ENCODE measurements at places on chromosomes 12 and 14.

DNA sequence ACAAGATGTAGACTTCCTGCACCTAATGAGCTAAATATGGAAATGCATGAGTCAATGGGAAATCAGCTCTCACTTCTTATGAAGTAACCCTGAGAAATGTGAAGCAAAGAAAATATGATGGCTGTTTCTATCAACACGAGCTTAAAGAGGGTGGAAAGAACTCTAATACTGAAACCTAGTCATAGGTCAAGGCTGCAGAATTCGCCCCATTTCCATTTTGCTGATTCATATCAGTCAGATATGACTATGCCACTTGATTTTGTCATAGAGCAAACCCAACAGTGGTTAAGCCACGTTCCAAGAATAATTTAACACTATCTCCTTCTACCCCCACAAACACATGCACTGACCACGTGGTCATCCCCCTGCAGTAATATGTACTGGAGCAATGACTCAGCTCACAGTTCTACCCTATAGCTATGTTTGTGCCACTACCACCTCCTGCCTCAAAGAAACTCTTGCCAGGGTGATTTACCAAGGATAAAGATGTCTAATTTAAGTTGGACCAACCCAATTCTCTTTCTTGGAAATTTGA is 157.5 kb downstream of the TMTC3 start:
- DNase-seq, result no peak

GRCh38 chr12:26789731-26790644 is 43.0 kb downstream of the ITPR2 start:
- no peak for DNase-seq

GRCh38 chr14:96508900-96509299 is 6.7 kb downstream of the PAPOLA start:
- no peak for DNase-seq

GRCh38 chr12:122072031-122072970 is 6.3 kb upstream of the MLXIP start:
- no peak for DNase-seq

GRCh38 chr12:32061033-32061432 is 45.6 kb upstream of the BICD1 start:
- DNase-seq, result no peak

GRCh38 chr14:104977008-104977680 is 1.0 kb downstream of the AHNAK2 start:
- DNase-seq, result no peak

- no peak for DNase-seq
Observed at GRCh38 chr14:97946240-97946639, 1149.1 kb downstream of the VRK1 start.

GRCh38 chr14:60845523-60845922 is 111.0 kb downstream of the MNAT1 start:
- DNase-seq, result no peak

- no peak for DNase-seq
Observed at GRCh38 chr14:104821229-104821945, 20.5 kb downstream of the ZBTB42 start.

- DNase-seq, result no peak
Observed at GRCh38 chr12:101051901-101052550, 158.0 kb downstream of the SLC5A8 start.

GRCh38 chr12:54036620-54037359 is 3.9 kb downstream of the HOXC5 start:
- no peak for DNase-seq

DNA sequence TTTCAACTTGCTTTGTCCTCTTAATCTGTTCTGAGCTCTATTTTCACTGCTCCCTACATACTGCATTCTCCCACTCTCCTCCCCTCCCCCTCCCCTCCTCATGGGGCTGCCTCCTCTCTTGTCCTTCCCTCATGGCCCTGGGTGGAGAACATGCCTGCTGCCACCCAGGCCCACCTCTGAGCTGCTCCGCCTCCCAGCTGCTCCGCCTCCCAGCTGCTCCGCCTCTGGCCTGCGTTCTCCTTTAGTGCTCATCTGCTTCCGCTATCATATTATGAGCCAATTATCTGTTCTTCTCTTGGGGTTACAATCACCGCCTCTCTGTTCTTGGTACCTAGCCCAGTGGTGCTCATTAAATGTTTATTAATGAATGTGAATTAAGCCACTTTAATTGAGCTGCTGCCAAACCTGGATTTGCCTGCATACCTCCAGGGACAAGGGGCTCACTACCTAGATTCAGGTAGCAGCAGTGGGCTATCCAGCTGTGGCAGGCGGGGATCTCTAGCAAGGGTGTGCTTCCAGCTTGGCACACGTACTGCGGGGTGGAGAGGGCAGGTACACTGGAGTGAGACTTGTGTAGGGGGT is 32.0 kb upstream of the FAM181A start:
- DNase-seq, result no peak

DNA sequence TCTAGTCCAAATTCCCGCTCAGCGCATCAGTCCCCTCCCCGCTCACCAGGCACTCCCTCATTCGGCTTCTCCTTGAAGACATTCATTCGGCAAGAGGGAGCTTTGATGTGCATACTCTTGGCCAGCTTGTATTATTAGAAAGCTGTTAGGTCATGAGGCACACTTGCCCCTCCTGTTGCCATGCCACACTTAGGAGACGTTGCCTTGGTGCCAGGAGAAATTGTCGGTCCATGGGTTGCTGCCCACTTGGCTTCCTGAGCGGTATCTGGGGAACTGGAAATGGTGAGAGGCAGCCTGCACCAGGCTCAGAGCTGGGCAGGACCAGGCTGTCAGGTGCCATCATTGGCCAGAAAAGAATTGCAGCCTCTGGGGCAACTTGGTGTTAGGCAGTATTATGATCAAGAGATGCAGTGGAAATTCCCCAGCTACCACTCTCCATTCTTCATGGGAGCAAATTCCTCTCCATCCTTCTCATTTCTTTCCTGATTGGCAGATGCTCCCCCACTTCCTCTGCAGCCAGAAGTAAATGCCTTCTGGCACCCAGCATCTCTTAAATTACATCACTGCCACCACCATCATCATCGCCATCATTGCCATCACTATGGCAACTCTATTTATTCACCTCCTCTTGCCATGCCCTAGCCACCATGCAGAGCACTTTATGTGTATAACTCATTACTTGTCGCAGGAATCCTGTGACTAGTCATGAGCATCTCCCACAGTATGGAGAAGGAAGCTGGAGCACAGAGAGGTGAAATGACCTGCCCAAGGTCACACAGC is 12.4 kb downstream of the CABP1 start:
- no peak for DNase-seq

DNA sequence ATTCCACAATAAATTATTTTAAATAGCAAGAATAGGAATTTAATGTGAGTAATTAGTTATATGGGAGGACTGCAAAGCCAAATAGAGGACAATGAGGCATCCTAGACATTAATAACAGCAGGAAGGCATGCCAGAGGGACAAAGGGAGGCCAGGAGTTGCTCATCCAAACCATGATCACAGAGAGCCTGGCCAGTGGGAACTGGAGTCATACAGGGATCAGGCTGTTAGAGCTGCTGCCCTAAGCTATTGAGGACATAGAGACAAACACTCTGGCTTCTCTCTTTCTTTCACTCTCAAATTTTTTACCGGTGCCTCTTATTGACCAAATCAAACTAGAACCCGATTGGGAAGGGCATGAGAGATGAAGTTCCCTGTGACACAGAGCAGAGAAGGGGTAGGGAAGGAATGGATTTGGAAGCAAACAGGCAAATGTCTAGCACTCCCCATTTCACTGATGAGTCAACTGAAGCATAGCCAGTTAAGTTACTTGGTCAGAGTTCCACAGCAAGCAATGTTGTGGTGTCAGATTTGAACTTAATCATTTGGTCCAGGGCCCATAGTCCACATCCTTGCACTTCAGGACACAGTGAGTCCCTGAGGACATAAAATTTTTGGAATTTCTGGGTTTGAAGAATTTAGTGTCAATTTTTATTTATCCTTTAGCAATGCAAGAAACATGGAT is 17.9 kb upstream of the CFAP54 start:
- DNase-seq, result no peak

- DNase-seq, result no peak
Observed at GRCh38 chr12:70487440-70487839, 121.3 kb downstream of the KCNMB4 start.

- DNase-seq, result no peak
Observed at GRCh38 chr12:33587354-33587753, 147.7 kb upstream of the SYT10 start.

DNA sequence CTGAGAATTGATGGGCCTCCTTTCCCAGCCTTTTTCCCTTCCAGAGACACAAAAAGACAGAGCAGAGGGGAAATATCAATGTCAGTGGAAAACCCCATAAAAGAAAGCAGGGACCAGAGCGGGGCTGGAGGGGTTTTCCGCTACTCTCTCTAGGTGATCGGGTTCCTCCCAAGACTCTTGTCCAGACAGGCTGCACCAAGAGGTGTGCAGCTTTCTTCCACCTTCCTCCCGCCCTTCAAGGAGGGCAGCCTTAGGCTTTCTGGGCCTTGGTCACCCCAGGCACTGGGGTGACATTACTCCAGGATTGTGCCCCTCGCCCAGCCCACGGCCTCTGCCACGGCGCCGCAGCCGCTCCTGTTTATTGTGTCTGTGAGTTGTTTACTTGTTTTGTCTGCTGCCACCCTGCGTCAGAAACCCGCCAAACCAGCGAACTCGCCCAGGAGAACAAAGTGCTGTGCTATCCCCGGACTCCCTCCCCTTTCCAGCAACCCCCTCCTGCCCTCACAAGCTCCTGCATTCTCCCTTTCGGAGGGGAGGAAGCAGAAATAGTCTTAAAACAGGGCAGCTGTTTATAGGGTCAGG is 6.7 kb upstream of the HOXC6 start:
- no peak for DNase-seq

DNA sequence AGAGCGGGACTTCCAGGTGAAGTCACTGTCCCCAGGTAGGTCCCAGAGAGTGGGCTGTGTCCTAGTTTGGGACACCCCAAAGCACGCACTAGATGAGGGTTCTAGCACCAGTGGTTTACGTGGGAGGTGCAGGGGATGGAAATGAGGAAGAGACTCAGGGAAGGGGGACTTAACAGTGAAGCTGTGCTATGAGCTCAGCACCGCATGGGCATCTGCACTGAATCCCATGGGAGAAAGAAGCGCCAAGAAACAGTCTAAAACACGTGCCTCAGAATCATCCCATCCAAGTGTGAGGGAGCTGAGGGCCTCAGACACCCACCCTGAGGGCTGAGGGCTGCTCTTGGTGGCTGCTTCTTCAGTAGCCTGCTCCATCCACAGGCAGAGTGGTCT is 71.5 kb upstream of the ZFP36L1 start:
- DNase-seq, result no peak

- DNase-seq, result no peak
Observed at GRCh38 chr12:694734-695503, 31.7 kb upstream of the NINJ2 start.

GRCh38 chr14:20143911-20144310 is 5.3 kb downstream of the OR4N5 start:
- DNase-seq, result no peak

DNA sequence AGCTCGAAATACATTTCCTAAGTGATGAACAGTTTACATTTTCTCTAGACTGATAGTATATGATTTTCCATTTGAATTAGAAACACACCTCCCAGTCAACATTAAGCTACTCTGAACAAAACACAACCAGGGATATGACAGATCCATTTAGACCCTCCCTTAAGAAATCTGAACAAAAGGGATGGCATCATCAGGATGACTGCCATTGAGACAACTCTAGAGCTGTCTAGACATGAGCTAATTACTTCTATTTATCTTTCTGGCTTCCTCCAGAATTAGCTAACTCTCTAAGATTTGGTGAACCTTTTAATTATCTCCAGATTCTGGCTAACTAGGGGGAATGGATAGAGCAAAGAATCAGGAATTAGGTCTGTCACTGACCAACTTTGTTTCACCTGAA is 92.9 kb upstream of the IGF1 start:
- DNase-seq, result no peak

- no peak for DNase-seq
Observed at GRCh38 chr12:6684609-6685008, 4.6 kb downstream of the ZNF384 start.

DNA sequence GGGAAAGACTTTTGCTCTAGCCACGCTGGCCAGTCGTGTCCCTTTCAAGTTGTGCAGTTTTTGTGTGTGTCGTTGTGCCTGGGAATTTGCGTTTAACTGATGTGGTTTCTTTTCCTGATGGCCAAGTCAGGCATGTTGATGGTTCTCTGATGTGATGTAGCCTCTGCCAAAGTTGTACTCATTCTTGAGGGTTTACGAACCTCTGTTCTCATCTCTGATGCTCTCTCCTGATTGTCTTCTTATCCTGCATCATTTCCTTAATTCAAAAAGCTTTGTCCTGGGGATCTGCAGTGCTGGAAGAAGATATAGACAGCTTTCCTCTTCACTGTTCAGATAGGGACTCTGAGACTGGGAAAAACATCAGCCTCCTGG is 25.4 kb downstream of the CD9 start:
- DNase-seq, result no peak

Measured in muscle of arm (tissue), 14 donors.